MM.1S (cell line): ENCODE measurements at places on chromosomes 6 and 20.
A peak's percentile ranks its signal among the peaks of the same experiment; 100 is the strongest.

GRCh38 chr6:73514746-73515110 is 6.1 kb downstream of the EEF1A1 start:
- DNase-seq = no peak

DNA sequence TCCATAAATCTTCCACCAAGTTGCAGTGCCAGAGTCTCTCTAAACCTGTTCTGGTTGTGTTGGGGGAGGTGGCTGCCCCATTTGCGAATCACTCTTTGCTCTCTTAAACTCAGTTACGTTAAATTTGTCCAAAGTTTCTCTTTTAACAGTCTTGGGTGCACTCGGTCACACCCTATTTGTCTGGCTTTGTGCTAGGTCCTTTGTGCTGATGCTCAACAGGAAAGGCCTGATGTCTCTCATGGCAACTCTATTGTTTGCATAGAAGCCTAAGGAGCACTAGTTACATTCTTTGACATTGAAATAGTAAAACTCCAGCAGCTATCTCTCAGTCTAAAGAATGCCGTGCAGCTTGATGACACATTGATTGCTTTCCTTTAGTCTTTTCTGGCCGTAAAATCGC is 105.1 kb downstream of the TRMT11 start:
- DNase-seq = no peak

DNA sequence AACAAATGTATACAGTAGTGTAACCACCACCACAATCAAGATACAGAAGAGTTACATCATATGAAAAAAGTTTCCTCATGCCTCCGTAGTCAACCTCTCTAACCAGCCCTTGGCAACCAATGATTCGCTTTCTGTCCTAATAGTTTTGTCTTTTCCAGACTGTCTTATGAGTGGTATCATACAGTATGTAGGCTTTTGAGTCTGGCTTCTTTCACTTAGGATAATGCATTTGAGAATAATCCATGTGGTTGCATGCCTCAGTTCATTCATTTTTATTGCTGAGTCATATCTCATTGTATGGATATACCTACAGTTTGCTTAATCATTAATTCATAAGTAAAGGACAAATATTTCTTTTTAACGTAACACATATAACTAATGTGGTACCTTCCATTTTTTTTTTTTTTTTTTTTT is 86.4 kb upstream of the RIPOR2 start:
- DNase-seq = no peak

GRCh38 chr6:25027221-25027916 is 91.6 kb upstream of the RIPOR2 start:
- peak; percentile 92 for DNase-seq

DNA sequence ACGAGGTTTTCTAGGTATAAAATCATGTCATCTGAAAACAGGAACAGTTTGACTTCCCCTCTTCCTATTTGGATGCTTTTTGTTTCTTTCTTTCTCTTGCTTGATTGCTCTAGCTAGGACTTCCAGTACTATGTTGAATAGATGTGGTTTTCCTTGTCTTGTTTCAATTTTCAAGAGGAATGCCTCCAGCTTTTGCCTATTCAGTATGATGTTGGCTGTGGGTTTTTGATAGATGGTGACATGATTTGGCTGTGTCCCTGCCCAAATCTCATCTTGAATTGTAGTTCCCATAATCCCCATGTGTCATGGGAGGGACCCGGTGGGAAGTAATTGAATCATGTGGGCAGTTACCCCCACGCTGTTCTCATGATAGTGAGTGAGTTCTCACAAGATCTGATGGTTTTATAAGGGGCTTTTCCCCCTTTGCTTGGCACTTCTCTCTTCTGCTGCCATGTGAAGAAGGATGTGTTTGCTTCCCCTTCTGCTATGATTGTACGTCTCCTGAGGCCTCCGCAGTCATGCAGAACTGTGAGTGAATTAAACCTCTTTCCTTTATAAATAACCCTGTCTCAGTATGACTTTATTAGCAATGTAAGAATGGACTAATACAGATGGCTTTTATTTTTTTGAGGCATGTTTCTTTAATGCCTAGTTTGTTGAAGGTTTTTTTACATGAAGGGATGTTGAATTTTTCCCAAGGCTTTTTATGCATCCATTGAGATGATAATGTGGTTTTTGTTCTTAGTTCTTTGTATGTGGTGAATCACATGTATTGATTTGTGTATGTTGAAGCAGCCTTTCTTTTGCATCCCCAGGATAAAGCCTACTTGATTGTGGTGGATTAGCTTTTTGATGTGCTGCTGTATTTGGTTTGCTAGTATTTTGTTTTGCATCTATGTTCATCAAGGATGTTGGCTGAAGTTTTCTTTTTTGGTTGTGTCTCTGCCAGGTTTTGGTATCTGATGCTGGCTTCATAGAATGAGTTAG is 239.1 kb downstream of the THBS2 start:
- no peak for DNase-seq

DNA sequence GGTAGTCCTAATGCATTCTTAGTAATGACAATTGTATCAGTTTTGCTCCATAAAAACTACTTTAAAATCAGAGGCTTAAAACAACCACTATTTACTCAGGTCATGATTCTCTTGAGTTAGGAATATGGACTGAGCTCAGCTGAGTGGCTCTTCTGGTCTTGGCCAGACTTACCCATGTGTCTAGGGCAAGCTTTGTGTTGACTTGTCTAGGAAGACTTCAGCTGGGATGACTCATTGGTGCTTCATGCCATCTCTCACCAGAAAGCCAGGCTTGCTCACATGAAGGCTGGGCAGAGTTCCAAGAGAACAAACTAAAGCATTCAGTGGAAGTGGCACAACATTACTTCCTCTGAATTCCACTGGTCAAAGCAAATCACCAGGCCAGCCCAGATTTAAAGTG is 155.3 kb downstream of the DHX35 start:
- no peak for DNase-seq

GRCh38 chr6:9825526-9825925 is 589.3 kb downstream of the TFAP2A start:
- no peak for DNase-seq

GRCh38 chr6:84042603-84043002 is 9.0 kb downstream of the MRAP2 start:
- DNase-seq = no peak

DNA sequence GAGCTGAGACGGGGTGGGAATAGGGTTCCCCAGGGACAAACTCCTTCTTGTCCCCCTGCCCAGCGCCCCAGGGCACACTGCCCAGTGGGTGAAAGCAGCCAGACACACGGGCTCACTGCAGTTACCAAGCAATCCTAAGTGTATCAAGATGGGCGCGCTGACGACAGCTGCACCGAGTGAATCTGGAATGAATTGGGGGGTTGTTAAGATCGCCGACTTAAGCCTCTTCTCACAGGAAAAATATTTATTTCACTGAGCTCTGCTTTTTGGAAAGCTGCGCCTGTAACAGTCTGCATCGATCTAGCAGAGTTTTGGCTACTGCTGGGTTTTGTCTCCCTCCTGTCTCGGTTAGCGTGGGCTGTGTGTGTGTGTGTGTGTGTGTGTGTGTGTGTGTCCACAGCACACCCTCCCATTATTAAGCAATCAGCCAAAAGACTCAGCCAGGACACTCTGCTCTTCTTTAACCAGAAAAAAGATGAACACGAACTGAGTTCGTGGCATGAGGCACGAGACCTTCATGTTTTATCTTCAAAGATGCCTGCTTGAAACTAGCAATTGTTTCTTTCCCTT is 35.9 kb downstream of the RIPOR3 start:
- no peak for DNase-seq

DNA sequence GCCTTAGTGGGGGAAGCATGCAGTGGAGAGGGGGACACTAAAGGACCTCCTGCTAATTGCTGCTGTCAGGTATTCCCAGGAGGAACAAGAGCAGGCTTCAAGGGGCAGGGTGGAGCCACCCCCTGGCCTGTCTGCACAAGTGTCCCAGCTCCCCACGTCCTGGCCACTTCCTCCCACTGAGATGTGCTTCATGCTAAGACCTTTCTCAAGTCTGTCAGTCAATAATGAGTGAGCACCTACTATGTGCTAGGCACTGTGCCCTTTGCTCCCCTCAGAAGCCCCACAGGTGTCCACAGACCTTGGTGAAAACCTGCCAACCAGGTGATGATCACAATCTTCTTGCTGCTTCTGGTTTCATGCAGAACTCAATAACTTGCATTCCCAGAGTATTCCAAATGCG is 147.9 kb downstream of the UNC5CL start:
- no peak for DNase-seq

DNA sequence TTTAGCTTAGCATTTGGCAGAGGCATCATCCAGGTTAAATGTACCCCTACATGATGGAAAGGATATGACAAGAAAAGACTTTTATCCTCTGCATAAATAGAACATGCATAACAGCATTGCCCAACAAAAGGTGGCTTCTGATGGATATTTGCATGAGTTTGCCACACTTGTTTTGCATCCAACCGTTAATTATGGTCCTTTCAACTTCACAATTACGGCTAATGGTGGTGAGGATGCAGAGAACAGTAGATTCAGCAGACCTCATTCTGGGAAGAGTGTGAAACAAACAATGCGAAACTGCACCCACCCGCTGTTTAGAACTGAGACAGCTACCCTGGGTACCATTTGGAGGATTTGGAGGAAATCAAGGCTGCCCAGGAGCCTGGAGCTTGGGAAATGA is 690.9 kb upstream of the CHD6 start:
- no peak for DNase-seq

DNA sequence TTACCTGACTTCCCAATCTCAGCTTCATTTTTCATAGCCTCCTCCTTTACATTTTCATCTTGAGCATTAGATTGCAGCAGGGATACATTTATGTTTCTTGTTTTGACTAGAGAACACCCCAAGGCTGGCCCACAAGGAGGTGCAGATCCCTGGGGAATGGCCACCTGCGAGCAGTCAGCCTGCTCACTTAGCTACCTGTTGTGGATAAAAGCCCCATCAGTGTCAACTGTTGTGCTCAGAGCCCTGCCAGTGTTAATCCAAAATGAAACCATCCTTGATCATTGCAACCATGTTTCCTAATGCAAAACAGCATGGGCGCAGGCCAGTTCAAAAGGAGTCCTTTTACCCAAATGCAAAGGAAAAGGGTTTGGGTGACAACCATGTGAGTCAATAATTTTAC is 50.8 kb downstream of the CNR1 start:
- DNase-seq = no peak

DNA sequence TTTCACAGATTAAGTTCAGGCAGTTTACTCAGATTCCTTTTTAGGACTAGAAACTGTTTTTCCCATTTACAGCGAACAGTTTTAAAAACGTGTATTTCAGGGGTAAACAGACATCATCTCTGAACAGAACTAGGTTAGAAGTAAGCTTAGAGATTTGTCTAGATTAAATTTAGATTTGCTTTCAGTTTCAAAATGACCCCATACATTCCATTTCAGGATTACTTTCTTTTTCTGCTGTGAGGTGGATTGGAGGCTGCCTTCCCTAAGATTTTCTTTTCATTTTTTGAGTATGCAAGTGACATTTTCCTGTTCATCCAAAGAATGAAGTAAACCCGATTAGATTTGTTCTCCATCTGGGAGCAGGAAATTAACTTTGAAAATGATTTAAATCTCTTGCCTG is 747.2 kb downstream of the KHDRBS2 start:
- peak; percentile 63 for DNase-seq

GRCh38 chr6:159170999-159171712 is 2.0 kb downstream of the FNDC1 start:
- DNase-seq = no peak

GRCh38 chr6:142870787-142871415 is 74.1 kb downstream of the HIVEP2 start:
- DNase-seq = no peak

DNA sequence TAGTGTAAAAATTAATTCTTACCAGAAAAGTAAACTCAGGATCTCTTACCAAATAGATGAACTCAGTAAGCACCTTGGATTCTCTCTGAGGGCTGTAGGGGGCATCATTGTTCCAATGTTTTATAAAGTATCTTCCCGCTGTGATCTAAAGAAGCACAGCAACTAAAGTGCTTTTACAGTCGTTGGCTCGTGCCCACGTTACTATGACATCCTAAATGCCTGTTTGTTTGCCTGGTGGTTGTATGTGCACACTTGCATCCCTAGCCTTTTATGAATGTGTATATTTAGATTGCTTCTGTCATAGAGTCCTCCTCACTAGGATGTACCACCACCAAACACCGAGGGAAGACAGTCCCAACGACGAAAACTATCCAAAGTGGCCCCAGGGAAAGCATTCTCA is 34.5 kb downstream of the SLX4IP start:
- DNase-seq = peak; percentile 51

GRCh38 chr6:28368522-28368921 is 18.8 kb downstream of the ZKSCAN3 start:
- no peak for DNase-seq

- no peak for DNase-seq
Measured at GRCh38 chr6:101550451-101550850, 156.9 kb downstream of the GRIK2 start.

GRCh38 chr6:154509421-154510143 is 903 bp downstream of the CNKSR3 start:
- no peak for DNase-seq
